ENCODE measurements at places on chromosomes 5 and 9.

- no peak for DNase-seq
These were observed 16.8 kb upstream of the DMXL1 start for GRCh38 chr5:119054101-119054500.

DNA sequence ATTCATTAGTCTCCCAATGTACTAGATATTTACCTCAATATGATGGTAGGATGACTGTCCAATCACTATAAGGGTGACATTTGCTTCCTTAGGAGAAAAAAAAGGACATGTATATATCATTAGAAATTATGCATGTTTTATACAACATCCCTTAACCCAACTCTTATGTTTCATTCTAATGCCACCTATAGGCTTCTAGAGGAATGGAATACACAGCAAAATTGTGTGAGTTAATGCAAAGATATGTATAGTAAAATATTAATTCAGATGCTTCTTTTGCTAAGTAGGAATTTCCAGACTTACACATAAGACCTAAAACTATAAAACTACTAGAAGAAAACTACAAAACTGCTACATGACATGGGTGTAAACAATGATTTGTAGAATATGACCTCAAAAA is 3.5 kb downstream of the PRXL2C start:
- DNase-seq: no peak

GRCh38 chr5:102855681-102856388 is 100.7 kb downstream of the PAM start:
- no peak for DNase-seq

DNA sequence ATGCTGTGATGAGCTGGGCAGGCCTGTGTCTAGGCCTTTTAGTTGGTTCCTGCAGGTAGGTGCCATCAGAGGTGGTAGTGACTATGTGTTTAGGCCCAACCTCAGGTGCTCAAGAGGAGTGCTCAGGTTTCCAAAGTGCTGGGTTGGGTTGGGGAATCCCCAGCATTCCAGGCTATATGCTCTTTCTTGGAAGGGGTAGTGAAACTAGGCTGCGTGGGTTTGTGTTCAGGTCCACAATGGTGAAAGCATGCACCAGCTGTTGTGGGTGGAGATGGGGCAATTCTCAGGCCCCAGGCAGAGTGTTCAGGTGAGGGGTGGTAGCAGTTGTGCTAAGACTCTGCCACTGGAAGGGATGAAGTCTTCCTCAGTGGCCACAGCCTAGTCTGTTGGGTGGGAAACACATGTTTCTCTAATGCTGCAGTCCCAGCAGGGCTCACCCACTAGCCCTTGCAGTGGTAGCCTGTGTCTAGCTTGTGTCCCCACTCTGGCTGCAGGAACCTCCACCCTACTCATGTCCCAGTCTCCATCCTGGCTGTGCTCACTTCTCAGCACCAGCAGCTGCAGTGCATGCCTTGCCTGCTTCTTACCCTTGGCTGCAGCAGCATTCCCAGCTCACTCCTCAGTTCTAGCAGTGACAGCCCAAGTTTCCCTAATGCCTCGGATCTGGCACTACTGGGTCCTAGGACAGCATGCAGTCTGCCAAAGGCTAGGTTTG is 78.9 kb downstream of the FAM170A start:
- no peak for DNase-seq

DNA sequence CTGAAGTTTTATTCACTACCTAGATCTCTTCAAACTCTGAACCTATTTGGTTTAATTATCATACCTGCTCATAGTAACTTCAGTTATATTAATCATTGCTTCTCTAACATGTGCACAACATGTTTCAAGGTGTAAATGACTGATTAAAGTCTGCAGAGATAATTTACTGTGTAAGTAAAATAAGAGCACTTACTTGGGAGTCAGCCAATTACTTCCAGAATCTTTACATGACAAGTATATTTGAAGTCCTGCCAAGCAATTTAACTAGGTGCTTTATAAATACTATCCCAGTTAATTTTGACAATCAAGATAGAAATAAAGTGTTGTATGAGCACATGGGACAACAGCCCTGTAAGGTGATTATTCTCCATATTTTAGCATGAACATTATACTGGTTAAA is 109.9 kb downstream of the RFX3 start:
- DNase-seq: no peak

- DNase-seq: no peak
These were observed 32.5 kb downstream of the GLT6D1 start for GRCh38 chr9:135606885-135607259.
